ENCODE measurements at places on chromosomes 12 and 14. TPM values are rescaled to one million over a fixed set of nuclear protein-coding genes. Genes with fewer than 3 reads are reported as not detected.

Gene PRPF39
- 44.7 TPM for total RNA-seq

Gene EIF2S1
- 192 TPM for total RNA-seq

DNA sequence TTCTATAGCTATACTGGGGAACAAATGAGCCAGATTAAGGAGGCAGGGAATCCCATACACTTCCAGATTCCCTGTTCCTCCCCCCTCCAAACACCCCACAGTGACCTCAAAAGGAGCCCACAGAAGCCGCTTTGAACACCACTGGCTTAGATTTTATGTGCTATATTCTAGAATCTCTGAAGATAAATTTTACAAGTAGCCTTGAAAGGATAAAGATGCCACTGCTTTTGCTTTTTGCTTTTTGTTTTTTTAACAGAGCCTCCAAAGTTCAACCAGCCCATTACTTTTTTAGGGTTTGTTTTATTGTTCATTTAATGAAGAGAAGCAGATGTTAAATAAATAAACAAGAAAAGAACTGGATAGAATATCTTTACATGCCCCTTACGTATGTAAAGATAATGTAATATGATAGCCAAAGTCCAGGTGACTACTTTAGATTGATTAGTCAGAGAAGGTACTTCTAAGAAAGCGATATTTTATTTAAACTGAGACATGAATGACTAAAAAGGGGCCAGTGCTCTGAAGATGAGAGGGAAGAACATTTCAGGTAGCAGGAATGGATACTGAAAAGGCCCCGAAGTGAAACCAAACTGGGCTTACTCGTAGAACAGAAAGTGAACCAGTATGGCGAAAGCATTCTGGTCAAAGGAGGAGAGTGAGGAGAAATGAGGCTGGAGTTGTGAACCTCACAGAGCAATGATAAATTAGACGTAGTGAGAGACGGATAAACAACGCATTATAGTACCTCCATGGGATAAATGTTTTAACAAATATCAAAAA is 44.6 kb downstream of the DUSP6 start:
- DNase-seq, result no peak

Gene CACNA2D4
- 1.7 TPM for total RNA-seq

DNA sequence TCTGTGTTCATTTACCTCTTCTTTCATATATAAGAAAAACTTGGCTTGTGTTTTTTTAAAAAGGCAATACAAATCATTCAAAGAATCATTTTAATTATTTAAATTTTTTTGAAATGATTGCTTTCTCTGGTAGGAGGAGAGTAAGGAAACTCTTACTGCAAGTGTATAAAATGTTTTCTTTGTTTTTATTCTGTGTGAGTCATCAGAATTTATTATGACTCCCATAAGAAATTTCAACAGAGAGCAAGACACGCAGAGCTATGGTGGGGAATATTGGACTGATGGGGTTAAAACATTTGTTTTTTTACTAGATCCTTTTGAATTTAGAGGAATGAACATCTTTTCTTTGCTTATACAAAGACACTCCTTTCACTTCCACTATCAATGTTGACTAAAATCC is 119.1 kb upstream of the ATXN7L3B start:
- DNase-seq, result no peak

DNA sequence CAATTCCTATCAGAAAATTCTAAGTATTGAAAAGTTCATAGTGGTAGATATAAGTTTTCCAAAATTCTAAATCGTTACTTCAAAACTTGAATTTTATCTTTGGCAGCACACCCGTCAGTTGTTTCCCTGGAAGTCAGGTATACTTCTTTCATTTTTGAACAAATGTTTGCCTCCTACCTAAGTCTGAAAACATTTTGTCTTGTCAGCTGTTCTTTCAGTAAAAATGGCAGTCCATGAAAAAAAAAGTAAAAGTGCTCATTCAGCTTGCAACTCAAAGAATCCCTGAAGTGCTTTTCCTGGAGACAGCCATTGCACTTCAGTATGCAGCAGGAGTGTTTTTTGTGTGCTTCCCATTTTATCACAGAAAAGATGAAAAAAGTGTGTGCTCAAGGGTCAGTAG is 130.1 kb upstream of the NEDD1 start:
- no peak for DNase-seq

- no peak for DNase-seq
These were observed 119.9 kb downstream of the PHETA1 start for GRCh38 chr12:111249018-111249370.

Gene APOF
- 0.17 TPM for total RNA-seq

DNA sequence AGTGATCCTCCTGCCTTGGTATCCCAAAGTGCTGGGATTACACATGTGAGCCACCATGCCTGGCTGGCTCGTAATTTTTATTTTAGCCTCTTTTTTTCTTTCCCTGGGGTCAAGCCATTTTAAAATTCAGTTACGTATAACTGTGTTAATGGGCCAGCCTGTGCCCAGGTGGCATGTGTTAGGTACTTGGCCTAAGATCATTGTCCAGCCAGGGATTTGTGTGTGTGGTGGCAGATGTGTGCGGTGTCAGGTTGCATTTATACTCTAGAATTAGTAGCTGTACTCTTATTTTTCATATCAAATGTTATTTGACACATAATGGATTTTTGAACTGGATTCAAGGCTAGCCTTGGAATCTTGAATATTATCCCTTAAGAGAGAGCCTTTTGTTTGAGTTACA is 69.3 kb downstream of the FBXO34 start:
- DNase-seq, result no peak

DNA sequence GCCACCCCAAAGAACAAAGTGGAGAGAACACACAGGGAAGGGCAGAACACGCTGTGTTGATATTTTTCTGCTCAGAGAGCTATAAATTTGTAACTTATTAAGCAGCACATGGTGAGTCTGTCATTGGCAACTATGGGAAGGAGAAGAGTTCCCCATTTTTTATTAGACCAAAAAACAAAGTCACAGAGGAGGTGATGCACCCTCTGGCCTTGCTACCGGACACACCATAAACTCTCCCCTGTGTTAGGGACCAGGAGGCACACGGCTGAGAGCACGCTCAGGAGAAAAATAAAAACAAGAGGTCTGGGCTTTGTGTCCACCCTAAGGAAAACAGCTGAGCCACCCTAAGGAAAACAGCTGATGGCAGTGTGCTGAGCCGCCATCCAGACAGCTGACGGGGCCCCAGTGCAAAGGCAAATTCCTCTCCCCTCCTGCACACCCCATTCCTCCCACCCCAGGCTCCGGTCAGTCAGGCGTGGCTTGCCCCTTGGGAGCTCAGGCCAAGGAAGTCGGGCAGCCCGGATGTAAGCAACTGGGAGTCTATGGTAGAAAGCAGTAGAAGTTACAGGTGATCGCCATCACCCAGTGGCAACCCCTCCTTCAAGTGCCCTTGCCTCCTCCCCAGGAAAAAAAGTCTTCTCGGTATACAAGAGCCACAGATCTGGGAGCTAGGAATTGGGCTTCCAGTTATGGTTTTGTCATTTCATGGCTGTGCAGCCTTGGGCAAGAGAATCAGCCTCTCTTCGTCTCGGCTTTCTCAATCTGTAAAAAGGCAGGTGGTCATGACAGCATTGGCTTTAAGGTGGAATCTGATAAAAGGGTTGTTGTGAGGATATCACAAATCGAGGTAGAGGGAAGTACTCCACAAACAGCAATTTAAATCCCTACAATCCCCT is 2.4 kb downstream of the PXN start:
- no peak for DNase-seq

DNA sequence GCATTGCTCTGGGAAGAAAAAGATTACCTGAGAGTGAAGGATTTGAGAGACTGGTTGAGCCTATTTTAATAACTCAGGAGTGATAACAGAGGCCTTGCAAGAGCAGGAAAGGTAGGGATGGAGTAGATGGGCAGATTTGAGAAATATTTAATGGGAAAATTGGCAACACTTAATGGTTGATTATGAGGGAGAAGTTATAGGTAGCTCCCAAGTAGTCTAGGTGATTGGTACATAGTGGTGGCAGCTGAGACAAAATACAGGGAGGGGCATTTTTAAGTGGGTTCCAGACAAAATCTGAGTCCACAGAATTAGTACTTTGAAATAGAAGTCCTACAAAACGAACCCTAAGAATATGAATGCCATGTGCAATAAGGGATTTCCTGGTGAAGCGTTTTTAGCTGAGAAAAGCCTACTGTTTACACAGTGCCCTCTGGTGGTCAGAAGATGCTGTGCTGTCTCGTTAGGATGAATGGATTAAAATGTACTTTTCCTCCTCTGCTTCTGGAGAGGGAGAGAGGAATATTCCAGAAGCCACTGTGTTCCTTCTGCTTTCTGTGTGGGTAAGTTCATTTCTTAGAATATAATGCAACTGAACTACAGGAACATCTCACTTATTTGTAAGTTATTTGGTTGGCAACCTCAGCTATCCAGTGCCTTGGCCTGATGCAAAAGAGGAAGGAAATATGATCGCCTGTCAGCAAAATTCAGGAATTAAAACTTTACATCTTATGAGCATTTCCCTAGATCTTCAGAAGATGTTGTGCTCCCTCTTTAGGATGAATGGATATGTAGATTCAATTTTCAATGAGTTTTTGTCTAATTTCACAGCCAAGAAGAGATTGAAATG is 6.5 kb downstream of the ZBTB1 start:
- DNase-seq, result peak; percentile 56

Gene LMNTD1
- total RNA-seq, result not detected

Gene SLC2A3
- total RNA-seq, result 10.5 TPM

DNA sequence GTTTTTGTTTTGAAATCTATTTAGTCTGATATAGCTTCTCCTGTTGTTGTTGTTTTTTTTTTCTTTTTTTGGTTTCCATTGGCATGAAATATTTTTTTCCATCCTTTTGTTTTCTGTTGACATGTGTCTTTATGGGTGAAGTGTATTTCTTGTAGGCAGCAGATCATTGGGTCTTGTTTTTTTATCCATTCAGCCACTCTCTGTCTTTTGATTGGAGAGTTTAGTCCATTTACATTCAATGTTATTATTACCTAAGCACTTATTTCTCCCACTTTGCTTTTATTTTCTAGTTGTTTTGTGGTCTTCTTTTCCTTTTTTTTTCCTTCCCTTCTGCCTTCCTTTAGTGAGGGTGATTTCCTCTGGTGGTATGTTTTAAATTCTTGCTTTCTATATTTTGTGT is 193.6 kb upstream of the TMEM260 start:
- DNase-seq, result no peak

DNA sequence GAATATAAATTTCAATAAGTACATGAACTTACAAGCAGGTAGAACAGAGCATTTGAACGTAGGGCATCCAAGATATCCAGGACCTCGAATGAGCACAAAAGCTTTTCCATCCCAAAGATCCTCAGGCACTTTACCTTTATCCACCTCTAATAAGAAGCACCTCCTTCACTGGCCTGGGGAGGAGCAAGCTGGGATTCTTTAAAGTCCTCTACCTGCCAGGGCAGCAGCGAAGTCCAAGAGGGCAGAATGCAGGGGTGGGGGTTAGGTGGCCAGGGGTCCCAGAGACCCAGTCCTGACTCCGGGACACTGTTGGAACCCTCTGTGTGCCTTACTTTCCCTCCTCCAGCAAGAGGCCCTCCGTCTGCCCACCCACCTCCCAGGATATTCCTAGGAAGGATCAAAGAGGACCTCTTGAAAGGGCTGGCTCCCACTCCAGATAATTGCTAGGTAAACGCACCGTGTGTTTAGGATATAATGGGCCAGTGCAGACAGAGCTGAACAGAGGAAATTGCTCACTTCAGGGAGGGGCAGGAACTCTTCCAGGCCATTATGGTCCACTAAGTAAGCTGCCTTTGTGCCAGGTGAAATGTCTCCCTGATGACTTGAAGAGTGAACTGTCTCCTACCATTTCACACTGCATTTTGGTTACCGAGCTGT is 68.1 kb downstream of the TTC9 start:
- DNase-seq, result no peak

Gene POTEG
- not detected for total RNA-seq

- DNase-seq, result no peak
These were observed 21.2 kb downstream of the MTHFD1 start for GRCh38 chr14:64409126-64409920.

DNA sequence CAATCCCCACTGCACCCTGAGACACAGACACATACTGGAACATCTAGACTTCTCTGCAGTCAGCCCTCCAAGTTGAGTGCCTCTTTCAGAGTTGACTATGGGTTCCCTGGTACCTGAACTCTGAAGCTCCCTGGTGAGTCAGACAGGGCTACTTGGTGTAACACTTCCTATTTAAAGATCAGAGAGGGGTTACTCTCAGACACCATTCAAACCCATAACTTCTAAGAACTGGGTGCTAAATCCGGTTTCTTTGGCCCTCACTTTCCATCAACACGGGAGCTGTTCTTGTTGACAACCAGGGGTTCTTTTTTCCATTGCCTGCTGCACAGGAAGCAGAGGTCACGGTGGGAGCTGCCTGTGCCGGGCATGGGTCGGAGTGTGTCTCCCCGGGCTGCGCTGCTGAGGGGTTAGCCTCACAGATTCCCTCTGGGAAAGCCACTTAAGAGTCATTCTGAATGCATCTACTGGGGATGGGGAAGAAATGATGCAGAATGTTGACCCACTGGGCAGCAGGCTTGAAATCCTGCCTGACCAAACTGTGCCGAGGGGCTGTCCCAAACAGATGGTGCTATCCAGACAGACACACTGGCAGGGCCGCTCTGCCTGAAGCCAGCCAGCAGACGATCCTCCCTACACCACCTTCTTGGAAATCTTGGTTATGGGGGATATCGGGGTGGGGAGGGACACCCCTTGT is 74.1 kb downstream of the PITPNM2 start:
- DNase-seq, result no peak

DNA sequence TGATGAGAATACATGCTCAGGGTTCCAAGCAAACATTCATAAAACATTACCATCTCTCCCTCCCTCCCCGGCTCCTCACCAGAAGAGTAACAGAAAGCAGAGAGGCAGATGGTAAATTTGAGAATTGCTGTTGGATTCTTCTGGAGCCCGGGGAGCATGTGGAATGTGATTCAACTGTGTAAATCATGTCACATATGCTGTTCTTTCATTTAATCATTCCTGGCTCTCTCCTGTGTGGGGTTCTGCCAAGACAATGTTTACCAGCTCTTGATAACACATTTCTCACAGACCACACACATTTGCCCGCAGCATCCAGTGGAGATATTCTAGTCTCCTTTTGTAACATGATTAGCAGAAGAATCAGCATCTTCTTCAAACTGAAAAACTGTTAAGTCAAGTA is 23.4 kb upstream of the NR2C1 start:
- no peak for DNase-seq

DNA sequence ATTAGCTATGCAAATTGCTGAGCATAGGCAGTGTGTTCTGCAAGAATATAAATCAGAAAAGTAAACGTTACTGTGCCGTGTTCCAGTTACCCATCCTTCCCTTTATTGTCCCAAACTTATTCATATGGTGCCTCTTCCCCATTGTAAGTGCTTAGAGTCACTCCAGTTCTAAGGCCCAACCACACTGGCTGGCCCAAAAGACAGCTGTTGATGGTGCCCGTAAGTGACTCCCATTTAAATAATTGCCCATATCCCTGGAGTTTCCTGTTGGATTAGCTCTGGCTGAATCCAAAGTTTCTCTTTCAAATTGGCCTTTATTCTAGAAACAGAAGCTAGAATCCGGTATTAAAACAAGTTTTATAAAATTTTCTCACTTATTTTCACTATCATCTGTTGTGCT is 400.1 kb upstream of the DDHD1 start:
- DNase-seq, result no peak

GRCh38 chr12:87112571-87113345 is 856.6 kb upstream of the MGAT4C start:
- no peak for DNase-seq

Gene CAPZA3
- total RNA-seq, result not detected

- DNase-seq, result no peak
These were observed 29.2 kb downstream of the MDM2 start for GRCh38 chr12:68837215-68837614.
